ENCODE measurements at places on chromosomes 12 and 14.

DNA sequence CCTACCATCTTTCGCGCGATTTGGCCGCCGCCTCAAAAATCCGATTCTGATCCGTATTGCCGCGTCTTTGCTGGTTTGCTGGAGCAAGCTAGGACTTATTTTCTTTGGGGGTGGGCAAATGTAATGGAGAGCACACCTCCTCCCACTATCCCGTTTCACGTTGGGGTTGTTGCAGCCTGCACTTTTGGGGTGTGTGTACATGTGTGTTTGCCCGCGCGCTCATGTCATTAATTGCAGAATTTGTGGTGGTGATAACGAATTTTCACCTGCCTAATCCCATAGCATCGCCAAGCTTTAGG lies 657 bp downstream of the METAP2 start:
- DNase-seq: no peak

GRCh38 chr14:74480046-74480445 lies 13.1 kb downstream of the NPC2 start:
- DNase-seq: no peak

DNA sequence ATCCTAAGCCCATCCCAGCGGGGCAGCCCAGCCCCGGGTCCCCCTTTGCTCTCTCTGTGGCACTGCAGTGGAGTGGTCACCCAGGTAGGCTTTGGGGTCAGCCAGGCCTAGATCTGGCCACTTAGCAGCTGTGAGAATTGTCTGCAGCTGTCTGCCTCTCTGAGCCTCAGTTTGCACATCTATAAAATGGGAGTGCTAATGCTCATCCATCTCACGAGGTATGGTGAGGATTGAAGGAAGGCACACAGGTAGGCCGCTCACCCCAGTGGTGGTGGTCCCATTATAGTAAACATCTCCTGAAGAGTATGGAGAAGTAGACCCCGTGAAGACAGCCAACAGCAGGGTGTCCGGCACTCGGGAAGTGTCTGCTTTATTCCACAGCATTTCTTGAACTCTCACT lies 9.2 kb downstream of the FOXN4 start:
- no peak for DNase-seq

- DNase-seq: no peak
Observed at GRCh38 chr12:105083031-105083430, 1.2 kb downstream of the ALDH1L2 start.

DNA sequence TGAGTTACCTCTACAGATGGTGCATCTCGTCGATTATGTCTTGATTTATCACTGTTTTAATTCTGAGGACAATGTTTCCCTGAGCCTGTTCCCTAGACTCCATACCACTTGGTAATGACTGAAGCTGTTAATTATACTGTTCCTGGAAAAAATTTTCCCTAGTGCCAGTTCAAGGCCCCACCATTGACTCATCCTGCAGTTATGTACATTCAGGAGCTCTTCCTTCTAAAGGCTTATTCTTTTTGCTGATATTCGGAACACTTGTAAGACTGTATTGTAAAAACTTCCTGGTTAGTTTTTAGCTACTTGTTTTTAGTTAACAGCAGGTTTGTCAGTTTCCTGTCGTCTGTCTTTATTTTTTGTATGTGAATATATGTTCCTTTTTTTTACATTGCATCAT lies 30.4 kb upstream of the PPP2R5E start:
- DNase-seq: no peak

DNA sequence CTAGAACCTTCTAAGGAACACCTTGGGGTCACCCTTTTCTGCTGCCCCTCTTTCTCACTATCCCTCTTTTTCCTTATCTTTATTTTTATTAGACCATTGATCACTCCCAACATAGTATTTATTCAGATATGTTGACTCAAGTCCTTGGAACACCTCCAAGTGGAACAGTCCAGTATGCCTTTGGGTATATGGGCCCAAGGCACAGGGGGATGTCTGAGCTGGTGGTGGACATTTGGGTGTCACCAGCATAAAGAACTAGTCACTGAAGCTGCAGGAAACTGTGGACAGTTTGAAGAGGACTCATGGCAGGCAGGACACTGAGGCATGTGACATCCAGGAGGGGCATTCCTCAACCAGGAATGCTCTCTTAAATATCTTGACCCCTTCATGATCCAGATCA lies 105.6 kb downstream of the VEZT start:
- DNase-seq: no peak

GRCh38 chr12:132067182-132067581 lies 76.9 kb downstream of the DDX51 start:
- DNase-seq: no peak

DNA sequence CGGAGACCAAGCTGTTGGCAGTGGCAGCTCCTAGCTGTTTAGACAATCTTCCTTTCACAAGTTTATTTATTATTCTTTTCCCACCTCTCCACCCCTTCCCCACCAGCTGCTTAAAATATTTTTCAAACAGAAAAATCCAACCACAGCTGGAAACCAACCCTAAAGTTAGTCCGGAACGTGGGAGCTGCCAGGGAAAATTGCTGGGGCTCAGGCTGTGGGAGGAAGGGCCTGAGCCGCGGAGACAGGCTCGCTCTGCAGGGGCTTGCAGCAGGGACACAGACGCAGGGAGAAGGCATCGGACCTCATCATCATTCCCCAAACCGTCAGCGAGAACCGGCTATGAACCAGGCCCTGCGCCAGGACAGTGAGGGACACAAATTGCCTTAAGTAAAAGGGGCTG lies 16.1 kb upstream of the TMEM106C start:
- DNase-seq: no peak

DNA sequence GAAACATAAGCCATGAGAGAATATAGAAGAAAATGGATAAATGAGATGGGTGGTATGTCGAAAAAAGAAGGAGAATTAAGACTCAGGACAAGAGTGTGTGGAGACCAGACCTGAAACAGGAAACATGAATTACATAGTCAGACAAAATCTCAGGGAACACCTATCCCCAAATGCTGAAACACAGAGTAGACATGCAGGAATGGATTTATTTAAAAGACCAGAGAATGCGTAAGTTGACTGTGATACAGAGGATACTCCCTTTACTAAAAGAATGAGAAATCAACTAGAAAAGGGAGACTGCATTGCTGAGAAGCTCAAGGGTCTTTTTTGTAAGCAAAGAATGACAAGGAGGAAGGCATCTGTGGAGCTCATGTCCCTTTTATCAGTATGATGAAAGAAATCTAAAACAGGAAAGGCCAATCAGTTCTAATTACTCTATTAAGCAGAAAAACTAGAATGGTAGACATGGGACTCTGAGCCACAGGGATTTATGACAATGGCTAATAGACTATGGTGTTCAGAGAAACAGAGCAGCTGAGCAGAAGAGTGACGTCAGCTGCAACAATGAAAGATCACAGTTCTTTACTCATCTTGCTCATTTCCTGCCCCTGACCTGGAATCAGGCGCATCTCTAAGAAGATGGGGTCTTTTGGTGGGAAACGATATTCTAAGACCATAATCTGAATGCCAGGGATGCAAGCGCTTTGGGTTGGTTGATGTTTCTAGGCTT lies 138.9 kb upstream of the DHRS4 start:
- DNase-seq: no peak

DNA sequence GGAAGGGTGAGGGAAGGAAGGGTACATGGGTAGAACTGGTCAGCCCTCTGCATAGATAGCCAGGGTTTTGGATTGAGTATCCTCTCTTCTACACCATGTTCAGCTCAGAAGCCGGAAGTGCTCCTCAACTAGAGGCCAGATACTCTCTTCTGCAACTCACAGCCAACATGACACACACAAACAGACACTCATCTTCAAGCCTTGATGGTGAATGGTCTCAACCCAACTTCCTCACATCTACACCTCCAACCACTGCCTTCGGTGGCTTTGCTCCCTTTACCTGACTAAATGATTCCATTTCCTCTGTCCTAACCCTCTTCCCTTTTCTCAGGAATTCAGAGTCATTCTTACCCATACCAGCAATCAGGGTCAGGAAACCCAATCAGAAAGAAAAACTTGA lies 7.6 kb upstream of the FKBP11 start:
- peak; percentile 20 for DNase-seq

- no peak for DNase-seq
Observed at GRCh38 chr14:92924247-92924646, 1.3 kb downstream of the CHGA start.

DNA sequence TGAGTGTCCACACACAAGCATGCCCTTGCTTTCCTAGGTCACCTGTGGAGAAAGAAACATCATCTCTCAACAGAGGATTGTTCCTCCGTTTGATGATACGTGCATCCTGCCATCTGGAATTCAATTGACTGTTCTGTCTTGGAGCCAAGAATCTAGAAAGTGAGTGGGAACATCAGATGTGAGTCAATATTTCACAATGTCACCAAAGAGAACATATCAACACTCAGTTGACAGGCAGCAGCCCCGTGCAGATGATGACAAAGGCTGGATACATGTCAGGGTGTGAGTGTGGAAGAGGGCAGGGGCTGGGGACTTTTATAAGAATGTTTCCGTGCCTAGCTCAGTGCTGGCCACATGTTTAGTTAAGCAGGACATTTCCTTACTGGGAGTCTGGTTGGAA lies 76.1 kb downstream of the TBC1D30 start:
- no peak for DNase-seq

DNA sequence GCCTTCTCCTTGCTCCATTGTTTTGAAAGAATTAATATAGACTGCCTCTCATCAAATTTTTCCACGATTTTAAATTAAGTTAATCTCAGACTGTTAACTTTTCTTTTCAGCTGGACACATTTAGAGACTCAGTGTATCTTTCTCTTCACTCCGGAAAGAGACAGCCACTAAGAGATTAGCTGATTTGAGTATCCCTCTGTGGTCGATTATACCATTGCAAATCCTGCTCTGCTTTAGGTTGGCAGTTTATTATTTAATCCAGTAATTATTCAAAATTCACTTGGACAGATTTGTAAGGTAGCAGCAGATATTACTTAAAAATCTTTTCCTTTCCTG lies 588 bp upstream of the TWF1 start:
- peak; percentile 6 for DNase-seq

DNA sequence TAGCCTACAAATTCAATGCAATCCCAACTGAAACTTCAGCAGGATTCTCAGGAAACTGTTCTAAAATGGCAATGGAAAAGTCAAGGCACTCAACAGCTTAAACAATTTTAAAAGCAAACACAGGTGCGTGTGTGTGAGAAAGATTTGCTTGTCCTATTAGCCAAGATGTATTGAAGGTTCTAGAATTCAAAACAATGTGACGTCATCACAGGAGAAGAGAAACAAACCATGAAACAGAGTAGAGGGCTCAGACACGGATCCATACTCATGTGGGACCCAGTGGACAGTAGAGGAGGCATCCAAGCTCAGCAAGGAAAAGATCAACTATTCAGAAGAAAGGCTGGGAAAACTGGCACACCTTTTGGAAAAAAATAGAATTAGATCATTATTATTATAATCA lies 152.8 kb upstream of the DHRS4 start:
- DNase-seq: no peak

- no peak for DNase-seq
Observed at GRCh38 chr12:49983892-49984291, 11.1 kb downstream of the AQP6 start.

- DNase-seq: no peak
Observed at GRCh38 chr12:112116232-112117060, 7.9 kb upstream of the NAA25 start.

DNA sequence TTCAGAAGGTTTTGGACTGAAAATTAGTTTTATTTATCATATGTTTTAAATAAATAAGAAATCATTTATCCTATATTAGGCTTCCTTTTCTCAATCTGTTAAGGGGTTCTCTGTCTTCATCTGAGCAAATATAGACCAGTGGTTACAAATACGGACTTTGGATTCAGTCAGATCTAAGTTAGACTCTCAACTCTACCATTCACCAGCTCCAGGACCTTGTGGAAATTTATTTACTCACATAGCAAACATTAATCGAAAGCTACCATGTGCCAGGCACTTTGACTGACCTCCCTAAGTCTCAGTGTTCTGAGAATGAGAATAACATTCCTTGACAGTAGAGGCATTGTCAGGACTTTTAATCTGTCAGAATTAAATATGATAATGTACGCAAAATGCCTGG lies 22.3 kb downstream of the KCNK10 start:
- no peak for DNase-seq

DNA sequence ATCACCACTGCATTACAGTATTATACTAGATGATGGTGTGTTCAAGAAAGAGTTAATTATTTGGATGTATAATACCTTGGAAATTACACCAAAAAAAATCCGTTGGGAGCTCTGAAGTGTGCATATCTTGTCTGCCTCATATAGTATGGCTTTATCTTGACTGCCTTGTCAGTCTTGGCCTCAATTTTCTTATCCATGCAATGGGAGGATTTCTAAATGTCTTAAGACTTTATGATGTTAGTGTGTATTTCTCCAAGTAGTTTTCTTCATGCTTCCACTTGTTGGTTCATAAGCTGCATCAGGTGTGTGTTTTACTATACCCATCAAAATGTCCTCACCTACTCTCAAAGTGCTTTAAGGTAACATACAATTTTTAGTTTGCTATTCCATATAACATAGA lies 84.6 kb downstream of the FGD4 start:
- DNase-seq: no peak

GRCh38 chr12:46332260-46332659 lies 40.3 kb downstream of the SLC38A2 start:
- no peak for DNase-seq

DNA sequence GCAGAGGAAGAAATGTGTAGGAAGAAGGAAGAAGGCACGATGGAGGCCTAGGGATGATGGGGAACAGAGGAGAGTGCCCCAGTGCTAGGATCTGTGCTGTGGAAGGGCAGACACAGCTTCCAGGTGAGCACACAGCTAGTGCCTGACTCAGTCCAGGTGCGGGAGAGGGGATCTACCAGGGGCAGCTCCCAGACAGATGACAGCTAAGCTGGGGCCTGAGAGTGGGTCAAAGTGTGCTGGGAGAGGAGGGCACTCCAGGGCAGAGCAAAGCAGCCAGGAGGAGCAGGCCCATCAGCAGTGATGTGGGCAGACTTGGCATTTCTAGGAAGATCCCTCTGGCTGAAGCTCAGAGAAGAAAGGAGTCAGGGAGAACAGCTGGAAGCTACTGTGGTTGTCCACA lies 36.7 kb downstream of the LRTM2 start:
- DNase-seq: no peak

DNA sequence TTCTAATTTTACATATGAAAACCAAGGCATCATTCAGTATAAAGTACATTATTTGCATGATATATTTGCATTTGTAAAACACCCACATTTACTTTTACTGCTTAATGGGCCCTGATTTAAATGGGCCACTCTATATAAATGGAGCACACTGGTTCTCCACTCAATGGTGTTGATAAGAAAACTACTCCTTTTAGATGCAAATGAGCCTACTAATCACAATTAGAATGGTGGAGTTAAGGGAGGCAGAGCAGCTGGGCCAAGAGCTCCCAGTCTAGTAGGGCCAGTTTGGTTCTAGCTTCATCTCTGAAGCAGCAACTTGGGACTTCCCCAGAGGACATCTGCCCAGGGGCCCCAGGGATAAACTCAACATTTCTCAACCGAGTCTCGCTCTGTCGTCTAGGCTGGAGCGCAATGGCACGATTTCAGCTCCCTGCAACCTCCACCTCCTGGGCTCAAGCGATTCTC lies 120.7 kb downstream of the FOXN3 start:
- DNase-seq: no peak

GRCh38 chr12:29844667-29845066 lies 60.9 kb upstream of the TMTC1 start:
- DNase-seq: no peak

GRCh38 chr12:120944645-120945217 lies 33.6 kb upstream of the HNF1A start:
- peak; percentile 48 for DNase-seq

All from CD4-positive, alpha-beta T cell treated with Interleukin-15 for 4 hours (primary cell).